ENCODE measurements at places on chromosomes 2 and 18.
A peak's percentile ranks its signal among the peaks of the same experiment; 100 is the strongest.

DNA sequence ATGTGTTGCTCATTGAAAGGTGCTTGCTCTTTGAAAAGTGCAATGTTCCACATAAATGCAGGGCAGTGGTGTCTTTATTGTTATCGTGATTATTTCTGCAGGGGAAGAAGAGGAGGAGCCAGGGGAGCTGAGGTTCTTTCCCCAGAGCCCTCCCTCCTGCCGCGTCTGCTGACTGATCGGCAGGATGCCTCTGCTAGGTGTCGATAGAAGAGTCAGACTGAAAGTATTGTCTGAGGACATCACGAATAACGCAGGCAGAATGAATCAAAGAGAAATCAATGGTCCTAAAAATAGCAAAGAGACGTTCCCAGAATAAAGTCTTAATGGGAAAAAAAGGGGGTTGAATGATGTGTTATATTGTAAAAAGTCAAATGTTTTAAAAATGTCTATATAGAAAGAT lies 47.4 kb upstream of the SIX3 start:
- peak; percentile 48 for DNase-seq

GRCh38 chr2:182073613-182074012 lies 88.0 kb downstream of the PPP1R1C start:
- DNase-seq = no peak

GRCh38 chr2:160583813-160584537 lies 90.4 kb upstream of the RBMS1 start:
- DNase-seq = no peak

DNA sequence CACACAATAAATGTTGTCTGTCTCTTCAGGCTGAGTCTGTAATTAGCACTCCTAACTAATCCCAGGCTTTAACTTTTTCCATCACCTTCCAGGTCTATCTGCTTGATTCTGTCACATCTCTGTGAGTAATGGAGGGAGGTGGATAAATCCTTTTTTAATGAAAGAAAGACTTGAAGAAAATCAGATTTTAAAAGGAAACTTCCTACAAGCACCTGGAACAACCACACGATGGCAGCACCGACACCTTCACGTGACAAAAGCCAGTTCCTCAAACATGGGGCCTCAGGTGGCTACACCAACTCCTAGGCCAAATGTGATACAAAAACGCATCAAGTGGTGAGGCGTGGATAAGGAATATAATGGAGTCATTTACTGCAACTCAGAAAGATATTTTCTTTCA lies 41.8 kb downstream of the TGFBRAP1 start:
- DNase-seq = peak; percentile 53

- DNase-seq = no peak
Observed at GRCh38 chr2:159256159-159256558, 30.3 kb downstream of the WDSUB1 start.

- no peak for DNase-seq
Observed at GRCh38 chr2:96264086-96264485, 1.7 kb downstream of the TMEM127 start.

All from activated CD4-positive, alpha-beta memory T cell treated with anti-CD3 and anti-CD28 coated beads for 36 hours (primary cell).